Glutamatergic neuron (in vitro differentiated cells): ENCODE measurements at places on chromosomes 7 and 10.
A peak's percentile ranks its signal among the peaks of the same experiment; 100 is the strongest.

- DNase-seq: no peak
Observed at GRCh38 chr7:130299866-130300265, 6.9 kb downstream of the CPA4 start.

GRCh38 chr10:1578392-1579140 is 158.8 kb downstream of the ADARB2 start:
- DNase-seq: no peak

DNA sequence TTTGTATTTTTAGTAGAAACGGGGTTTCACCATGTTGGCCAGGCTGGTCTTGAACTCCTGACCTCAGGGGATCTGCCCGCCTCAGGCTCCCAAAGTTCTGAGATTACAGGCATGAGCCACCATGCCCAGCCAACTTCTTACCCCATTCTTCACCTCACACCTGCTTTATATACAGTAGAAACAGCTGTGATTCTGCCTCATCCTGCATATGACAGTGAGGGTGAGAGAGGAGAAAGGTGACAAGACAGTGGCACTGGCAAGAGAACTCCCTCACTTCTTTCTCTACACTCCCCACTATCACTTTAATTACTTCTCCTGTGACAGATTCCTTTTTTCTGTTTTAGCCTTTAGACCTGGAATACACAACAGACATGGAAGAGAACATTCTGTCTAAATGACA is 61.8 kb upstream of the CAPZA2 start:
- DNase-seq: no peak

- no peak for DNase-seq
Observed at GRCh38 chr7:139772115-139772514, 5.7 kb downstream of the HIPK2 start.

- DNase-seq: no peak
Observed at GRCh38 chr10:103465411-103466179, 6.9 kb upstream of the CALHM1 start.

DNA sequence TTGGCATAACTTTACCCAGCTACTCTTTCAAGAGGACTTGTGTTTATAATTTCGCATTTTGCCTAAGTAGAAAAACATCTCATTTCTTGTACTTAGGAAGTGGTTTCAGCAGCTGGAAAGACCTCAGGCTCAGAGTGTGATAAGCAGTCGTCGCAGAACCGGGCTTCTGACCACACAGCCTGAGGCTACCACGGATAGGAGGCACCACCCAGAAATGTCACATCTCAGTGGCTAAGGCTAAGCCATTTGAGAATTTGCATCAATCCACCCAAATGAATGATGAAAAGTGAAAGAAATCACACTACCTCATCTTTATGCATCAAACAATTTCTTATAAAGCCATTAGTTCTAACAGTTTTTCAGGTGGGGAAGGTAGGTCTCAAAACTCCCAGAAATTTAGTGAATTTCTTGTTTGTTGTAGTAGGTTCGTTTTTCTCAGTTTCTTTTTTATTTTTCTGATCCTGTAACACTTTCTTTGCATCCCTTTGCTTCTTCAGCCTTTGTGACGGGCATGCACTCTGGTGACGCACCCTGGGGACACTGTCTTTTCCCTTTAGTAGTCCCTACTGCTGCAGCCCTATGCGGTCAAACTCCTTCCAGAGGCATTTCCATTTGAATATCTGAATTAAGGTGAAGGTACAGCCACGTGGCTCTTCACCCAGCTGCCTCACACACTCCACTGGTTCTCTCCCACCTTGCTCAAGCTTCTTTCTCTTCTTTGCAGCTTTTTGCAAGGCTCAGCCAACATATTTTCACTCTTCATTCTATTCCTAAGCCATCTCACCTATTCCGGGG is 68.5 kb downstream of the MAP3K8 start:
- DNase-seq: no peak

GRCh38 chr10:113858541-113858940 is 4.1 kb downstream of the NHLRC2 start:
- DNase-seq: no peak

GRCh38 chr7:138542183-138542582 is 82.1 kb downstream of the TRIM24 start:
- DNase-seq: no peak

DNA sequence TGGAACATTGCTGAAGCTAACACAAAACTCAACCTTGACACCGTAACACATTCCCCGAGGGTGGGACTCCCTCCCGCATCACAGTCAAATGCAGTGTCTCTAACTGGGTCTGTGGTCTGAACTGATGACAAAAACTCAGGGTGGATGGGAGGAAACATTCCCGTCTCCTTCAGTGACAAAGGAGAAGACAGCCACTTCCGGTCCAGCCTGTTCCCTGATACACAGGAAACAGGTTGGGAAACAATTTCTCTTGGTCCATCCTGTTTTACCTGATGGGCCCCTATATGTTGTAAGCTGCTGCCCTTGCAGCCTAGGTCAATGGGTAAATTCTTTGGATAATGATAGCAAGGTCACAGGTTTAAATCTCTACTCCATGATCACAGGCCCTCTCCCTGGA is 20.4 kb downstream of the SLC13A4 start:
- no peak for DNase-seq

GRCh38 chr7:73871163-73872011 is 10.4 kb downstream of the TMEM270 start:
- no peak for DNase-seq

- no peak for DNase-seq
Observed at GRCh38 chr7:70634610-70635068, 497.3 kb upstream of the GALNT17 start.

DNA sequence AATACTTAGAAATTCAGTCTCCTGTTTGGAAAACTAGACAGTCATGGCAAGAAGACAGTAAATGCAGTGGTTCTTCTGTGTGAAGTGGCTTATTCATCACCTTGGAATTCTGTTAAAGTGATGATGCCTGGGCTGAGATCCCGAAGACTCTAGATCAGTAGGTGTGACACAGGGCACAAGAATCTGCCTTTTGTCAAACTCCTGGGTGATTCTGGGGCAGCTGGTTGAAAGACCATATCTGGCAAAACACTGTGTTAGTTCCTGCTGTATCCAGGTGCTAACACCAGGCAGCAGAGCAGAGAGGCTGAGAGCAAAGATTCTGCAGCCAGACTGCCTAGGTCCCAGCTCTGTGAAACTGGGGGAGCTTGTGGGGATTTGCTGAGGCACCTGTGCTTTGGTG is 26.5 kb downstream of the MRC1 start:
- DNase-seq: no peak

DNA sequence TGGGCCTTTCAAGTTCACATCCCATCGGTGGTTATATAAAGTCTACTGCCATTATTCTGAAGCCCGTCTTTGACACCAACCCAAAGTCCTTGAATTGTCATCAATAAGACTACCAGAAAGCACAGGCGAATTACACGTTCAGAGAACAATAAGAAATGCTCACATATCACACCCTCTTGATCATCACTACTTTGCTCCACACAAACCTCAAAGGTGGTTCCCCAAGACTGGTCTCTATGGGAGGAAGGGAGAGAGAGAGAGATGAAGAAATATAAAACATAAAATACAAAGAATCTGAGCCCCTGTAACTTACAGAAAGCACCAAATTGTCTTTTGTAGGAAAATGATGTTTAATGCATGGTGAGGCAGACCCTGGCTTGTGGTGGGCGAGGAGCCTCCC is 4.4 kb downstream of the HIPK2 start:
- DNase-seq: no peak

GRCh38 chr10:128044186-128044585 is 82.0 kb downstream of the MKI67 start:
- no peak for DNase-seq

DNA sequence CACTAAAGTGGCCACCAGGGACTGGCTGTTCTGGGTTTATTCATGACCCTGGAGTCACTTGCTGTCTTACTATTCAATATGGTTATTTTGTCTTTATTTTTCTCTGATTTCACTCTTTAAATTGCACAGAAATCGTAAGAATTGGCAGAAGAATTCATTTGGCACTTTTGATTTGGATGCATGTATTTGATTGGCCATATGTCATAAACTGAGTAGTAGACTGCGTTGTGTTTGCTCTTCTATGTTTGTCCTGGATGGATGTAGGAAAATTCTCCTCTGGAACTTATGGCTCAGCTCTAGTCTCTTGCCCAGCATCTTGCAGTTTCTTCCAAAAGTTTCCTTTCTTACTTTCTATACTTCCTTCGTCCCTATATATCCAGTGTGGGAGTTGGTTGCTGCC is 452.7 kb downstream of the GATA3 start:
- DNase-seq: no peak

- DNase-seq: no peak
Observed at GRCh38 chr7:49848211-49848841, 74.9 kb downstream of the VWC2 start.

- no peak for DNase-seq
Observed at GRCh38 chr10:111017098-111017497, 59.7 kb upstream of the ADRA2A start.

DNA sequence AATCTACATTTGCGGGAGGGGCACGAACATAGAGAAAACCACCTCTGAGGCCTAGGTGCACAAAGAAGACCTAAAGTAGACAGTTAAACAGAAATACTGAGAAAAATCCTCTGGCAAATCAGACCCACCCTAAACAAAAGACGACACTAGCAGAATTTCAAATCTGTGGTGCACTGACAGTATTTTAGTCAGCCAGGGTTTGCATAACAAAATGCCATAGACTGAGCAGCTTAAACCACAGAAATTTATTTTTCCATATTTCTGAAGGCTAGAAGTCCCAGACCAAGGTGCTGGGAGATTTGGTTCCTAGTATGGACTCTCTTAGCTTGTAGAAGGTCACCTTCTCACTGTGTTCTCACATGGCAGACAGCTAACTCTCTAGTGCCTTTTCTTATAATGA is 26.3 kb downstream of the IPMK start:
- no peak for DNase-seq

- DNase-seq: no peak
Observed at GRCh38 chr7:106167439-106168136, 55.5 kb upstream of the SYPL1 start.

GRCh38 chr10:122468926-122469781 is 7.8 kb downstream of the HTRA1 start:
- DNase-seq: no peak

DNA sequence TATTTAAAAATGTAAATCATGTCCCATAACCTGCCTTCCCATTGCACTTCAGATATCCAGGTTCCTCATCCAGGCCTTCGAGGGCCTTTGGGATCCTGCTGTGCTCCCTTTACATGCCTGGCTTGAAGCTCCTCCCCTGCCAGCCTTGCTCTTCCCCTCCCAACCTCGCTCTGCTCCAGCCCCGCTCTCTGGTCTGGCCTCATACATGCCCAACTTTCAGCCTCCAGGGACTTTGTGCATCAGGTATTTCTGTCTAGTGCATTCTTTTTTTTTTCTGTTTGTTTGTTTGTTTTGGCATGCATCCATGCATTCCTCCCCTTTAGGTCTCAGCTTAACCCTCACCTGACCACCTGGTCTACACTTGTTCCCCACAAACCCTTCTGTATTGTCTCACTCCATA is 160.3 kb downstream of the SNX10 start:
- DNase-seq: no peak

DNA sequence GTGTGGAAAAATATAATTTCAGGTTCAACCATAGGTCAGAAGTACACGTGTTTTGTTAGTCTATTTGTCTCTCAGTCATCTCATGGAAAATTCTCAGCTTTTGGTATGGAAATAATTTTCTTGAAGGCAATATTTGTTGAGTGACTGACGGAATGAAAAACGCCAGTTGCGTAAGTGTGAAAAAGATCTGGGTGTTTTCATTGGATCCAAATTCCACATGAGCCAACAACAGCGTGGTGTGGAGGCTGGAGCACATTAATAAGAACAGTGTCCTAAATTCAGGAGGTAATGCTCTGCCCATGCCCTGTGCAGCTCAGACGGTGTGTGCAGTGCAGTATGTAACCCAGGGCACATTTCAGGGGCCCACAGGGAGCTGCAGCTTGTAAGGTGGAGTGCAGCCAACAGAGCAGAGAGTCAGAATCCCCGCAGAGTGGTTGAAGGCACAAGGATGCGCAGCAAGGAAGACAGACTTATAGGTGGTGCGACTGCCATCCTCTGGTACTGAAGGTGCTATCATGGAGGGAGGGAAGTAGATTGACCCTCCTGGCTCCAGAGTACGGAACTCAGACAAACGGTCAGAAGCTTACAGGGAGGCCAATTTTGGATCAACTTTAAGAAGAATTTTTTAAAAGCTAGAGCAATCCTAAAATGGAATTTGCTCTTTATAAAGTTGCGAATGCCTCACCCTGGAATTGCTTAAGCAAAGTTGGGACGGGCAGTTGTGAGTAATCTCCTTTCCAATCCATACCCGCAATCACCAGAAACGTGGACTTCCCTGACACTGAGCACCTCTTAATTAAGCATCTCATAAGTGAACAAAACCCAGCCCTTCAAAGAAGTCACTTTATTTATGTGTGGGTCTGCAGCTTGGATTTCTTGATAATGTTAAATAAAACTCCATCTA is 38.0 kb downstream of the EGFR start:
- no peak for DNase-seq

DNA sequence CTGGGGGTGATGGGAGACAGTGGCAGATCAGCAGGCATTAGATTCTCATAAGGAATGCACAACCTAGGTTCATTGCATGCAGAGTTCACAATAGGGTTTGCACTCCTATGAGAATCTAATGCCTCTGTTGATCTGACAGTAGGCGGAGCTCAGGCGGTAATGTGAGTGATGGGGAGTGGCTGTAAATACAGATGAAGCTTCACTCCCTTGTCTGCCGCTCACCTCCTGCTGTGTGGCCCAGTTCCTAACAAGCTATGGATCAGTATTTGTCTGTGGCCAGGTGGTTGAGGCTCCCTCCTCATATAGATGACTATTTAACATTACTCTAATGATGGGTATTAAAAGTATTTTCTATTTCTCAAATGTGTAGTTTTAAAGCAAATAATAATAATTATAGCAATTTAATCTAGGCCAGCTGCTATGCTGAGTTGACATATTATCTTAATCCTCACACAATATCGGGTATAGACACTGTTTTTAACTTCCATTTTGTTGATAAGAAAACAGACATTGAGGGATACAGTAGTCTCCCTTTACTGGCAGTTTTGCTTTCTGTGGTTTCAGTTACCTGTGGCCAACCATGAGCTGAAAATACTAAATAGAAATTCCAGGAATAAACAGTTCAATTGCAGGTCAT is 39.9 kb downstream of the KIF20B start:
- no peak for DNase-seq

- DNase-seq: no peak
Observed at GRCh38 chr10:126204320-126204719, 184.0 kb downstream of the ADAM12 start.

DNA sequence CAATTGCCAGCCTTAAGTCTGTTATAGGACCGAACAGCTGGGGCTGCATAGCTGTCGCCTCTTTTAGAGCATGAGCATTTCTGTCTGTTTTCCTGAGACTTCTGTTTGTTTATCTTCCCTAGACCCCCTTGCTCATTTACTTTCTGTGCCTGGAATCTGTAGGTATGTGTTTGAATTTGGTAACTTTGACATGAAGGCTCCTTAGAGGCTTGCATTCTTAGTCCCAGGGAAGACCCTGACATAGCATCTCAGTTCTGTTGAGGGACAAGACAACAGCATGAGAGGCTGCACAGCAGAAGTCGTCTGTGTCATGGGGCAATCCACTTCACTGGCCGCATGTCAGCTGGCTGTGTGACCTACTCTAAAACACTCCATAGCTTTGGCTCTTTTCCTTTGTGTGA is 58.7 kb downstream of the KLHDC10 start:
- no peak for DNase-seq

- no peak for DNase-seq
Observed at GRCh38 chr7:13179775-13180523, 492.5 kb downstream of the ARL4A start.

GRCh38 chr7:30206491-30206890 is 71.7 kb downstream of the MTURN start:
- DNase-seq: peak; percentile 18
